Calu3 (cell line): ENCODE measurements at places on chromosomes 4 and X. TPM values are rescaled to one million over a fixed set of nuclear protein-coding genes. Genes with fewer than 3 reads are reported as not detected.
A peak's percentile ranks its signal among the peaks of the same experiment; 100 is the strongest.

DNA sequence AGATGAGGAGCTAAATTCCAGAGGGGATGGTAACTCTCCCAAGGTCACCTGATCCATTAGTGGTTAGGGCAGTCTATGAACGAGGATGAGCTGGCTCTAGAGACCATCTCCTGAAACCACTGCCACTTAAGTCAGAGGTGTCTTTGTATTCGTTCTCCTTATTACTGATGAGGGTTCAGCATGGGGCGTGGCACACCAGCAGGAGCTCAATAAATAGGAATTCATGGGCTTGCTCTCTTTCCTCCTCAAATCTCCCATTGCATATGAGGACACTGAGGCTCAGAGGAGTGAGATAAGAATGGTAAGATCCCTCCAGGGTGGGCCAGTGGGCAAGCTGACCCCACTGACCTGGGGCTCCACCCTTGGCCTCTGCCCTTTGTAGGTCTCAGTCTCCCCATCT, 1.7 kb upstream of the GATA1 start:
- H3K27me3 ChIP-seq = peaks cover 49% of the 10 kb centered on the region
- H3K36me3 ChIP-seq = no peaks in the 10 kb centered on the region
- no peak for DNase-seq

DNA sequence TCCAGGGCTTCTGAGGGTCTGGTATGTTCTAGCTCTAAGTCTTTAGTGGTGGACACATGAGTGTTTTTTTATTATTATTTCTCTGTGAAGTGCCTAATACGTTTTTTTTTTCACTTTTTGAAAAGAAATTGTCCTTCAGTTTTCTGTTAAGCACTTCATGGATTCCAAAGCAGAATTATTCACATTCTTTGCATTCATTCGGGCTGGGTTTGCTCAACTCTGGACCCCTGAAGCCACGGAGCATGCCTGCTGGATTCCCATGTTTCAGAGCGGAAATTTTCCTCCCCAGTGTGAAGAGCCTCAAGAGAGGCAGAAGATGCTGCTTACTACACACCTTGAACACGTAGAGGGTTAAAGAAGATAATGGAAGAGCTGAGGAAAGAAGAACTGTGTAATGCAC, 107.5 kb downstream of the EGF start:
- no peak overlapping the region for H3K4me3 ChIP-seq
- no peaks in the 10 kb centered on the region for H3K27me3 ChIP-seq
- no peaks in the 10 kb centered on the region for H3K36me3 ChIP-seq
- DNase-seq = no peak

DNA sequence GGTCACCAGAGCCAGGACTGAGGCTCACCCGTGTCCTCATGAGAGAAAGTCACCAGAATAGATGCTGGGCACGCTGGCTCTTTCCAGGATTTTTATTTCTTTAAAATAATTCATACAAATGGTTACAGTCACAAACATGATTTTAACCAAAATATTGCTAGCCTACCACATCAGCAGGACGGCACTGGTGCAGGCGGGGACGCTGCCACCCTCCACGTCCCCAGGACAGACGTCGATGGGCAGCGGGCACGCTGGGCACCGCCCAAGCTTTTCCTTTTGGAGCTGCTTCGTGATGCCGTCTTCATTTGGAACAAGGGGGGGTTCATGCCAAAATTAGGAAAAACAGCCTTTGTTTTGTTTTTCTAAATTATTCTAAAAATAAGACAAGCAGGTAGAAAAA, 37.6 kb downstream of the CTBP1 start:
- no peaks in the 10 kb centered on the region for H3K27me3 ChIP-seq
- H3K36me3 ChIP-seq = peaks cover 21% of the 10 kb centered on the region
- no peak overlapping the region for H3K4me3 ChIP-seq
- no peak for DNase-seq
- no peak overlapping the region for H3K27ac ChIP-seq

DNA sequence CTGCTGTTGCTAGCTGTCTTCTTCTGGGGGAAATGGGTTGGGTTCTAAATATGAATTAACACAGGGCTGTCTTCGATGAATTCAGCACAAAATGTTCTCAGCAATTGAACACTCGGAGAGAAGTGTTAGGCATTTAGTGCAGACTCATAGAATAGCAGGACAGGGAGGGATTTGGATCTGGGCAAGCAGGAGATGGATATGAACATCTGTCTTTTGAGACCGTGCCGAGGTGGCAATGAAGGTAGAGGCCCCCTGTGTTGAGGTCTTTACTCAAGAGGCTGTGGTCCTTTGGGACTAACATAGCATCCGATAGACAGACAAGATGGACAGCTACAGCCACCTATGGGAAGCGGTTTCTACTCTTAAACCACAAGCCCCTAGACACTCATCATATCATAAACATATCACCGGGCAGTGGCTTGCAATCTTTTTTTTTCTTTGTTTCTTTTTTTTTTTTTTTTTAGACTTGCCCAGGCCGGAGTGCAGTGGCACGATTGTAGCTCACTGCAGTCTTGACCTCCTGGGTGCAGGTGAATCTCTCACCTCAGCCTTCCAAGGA, 6.7 kb downstream of the CD99 start:
- DNase-seq = no peak
- peak overlapping the region; percentile 8 for H3K4me3 ChIP-seq

GRCh38 chr4:14110407-14110806, 482.9 kb upstream of the BOD1L1 start:
- no peak for DNase-seq
- H3K27ac ChIP-seq = no peak overlapping the region
- H3K36me3 ChIP-seq = no peaks in the 10 kb centered on the region

GRCh38 chrX:1341545-1342184, 5.1 kb downstream of the IL3RA start:
- no peak overlapping the region for H3K27ac ChIP-seq
- DNase-seq = no peak
- no peaks in the 10 kb centered on the region for H3K27me3 ChIP-seq
- no peak overlapping the region for H3K4me3 ChIP-seq
- peaks cover 4% of the 10 kb centered on the region for H3K36me3 ChIP-seq

- no peak overlapping the region for H3K27ac ChIP-seq
- no peak for DNase-seq
- H3K4me1 ChIP-seq = peaks cover 8% of the 10 kb centered on the region
- no peaks in the 10 kb centered on the region for H3K36me3 ChIP-seq
- no peak overlapping the region for H3K4me3 ChIP-seq
- peaks cover 65% of the 10 kb centered on the region for H3K27me3 ChIP-seq
These were observed 86.0 kb downstream of the RTL5 start for GRCh38 chrX:72045552-72046277.

DNA sequence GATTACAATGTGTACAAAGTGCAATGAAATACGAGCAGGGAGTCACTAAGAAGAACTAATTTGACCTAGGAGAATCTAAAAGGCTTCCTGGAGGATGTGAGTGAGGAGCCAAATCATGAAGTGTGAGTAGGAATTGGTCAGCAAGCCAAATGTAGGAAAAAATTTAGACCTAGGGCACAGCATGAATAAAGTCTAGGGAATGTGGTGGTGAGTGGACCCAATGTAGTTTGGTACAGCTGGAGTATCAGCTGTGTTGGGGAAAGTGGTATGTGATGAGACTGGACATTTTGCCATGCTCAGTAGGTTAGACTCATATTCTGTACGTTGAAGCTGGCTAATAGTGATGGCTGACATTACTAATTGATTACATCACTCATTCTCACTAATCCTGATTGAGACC, 191.0 kb downstream of the AFF2 start:
- H3K36me3 ChIP-seq = no peaks in the 10 kb centered on the region
- H3K4me3 ChIP-seq = no peak overlapping the region
- no peaks in the 10 kb centered on the region for H3K4me1 ChIP-seq
- no peak overlapping the region for H3K27ac ChIP-seq
- no peak for DNase-seq

GRCh38 chrX:107522901-107523300, 73.4 kb downstream of the FRMPD3 start:
- no peak overlapping the region for H3K27ac ChIP-seq
- DNase-seq = no peak
- H3K4me3 ChIP-seq = no peak overlapping the region
- no peaks in the 10 kb centered on the region for H3K36me3 ChIP-seq
- H3K27me3 ChIP-seq = peaks cover 60% of the 10 kb centered on the region

DNA sequence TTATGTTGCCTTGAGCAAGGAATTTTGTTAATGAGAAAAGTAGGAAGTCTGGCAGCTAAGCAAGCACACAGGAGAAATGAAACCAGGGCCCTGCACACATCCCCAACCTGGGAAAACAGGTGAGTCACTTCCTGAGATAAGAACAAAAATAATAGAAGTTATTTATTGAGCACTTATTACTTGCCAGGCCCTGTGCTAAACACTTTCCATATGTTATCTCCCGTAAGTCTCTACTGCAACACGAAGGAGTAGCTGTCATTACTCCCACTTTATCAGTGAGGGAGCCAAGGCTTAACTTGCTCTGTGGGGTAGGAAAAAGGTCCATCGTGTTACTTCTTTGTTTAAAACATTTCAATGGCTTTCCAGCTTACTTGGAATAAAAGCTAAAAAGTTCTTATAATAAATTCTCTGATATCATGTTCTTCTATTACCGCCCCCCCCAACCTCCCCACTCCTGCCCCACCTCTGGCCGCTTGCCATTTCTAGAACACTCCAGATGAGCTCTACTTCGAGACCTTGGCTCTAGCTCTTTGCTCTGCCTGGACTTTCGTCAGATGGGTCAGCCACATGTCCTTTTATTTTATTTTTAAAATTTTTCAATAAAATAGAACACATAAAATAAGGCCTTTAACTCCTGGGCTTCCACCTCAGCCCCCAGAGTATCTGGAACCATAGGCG, 36.3 kb upstream of the PLAC8 start:
- H3K36me3 ChIP-seq = no peaks in the 10 kb centered on the region
- no peaks in the 10 kb centered on the region for H3K27me3 ChIP-seq
- peak; percentile 33 for DNase-seq
- H3K27ac ChIP-seq = peak overlapping the region; percentile 90
- H3K4me1 ChIP-seq = peaks cover 21% of the 10 kb centered on the region

DNA sequence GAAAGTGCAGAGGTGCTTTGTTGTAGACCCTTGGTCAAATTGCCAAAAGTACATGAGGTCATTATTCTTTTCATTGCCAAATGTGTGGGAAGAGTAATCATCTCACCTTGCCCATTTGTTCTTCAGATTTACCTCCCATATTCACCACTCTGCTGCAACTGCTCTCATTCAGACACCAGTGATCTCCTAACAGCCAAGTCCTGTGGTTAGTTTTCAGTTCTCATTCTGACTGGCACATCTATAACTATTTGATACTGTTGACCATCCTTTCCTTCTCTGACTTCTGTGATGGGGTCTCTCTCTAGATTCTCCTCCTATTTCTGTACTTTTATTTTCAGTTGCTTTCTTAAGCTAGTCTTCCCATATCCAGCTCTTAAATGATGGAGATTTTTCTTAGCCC, 39.8 kb downstream of the GRIA3 start:
- H3K27me3 ChIP-seq = no peaks in the 10 kb centered on the region
- no peak overlapping the region for H3K4me3 ChIP-seq
- no peaks in the 10 kb centered on the region for H3K36me3 ChIP-seq

DNA sequence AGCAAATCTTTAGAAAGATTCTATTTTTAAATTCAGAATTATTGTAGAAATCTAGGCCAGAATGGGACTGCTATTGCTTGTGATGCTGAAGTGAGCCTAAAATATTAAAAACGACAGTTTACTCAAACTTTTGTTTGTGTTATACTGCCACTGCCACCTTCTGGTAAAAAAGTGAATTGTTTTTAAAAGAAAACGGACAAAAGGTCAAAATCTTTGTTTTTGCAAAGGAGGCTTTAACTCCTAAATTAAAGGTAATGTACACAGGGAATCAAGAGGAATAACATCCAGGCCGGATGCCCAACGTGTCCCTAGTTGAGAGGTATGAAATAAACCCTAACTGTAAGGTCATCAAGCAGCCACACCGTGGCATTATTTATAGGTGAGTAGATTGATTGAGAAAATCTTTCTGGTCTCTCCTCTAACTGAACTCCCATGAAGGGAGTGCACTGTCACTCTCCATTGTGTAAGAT, 338.3 kb upstream of the GALNT7 start:
- no peak for DNase-seq
- no peaks in the 10 kb centered on the region for H3K4me1 ChIP-seq
- H3K27me3 ChIP-seq = no peaks in the 10 kb centered on the region
- no peak overlapping the region for H3K4me3 ChIP-seq
- no peaks in the 10 kb centered on the region for H3K36me3 ChIP-seq

GRCh38 chrX:101931136-101931487, 715 bp downstream of the ZMAT1 start:
- peaks cover 9% of the 10 kb centered on the region for H3K4me1 ChIP-seq
- peak overlapping the region; percentile 78 for H3K27ac ChIP-seq
- peaks cover 14% of the 10 kb centered on the region for H3K36me3 ChIP-seq
- H3K27me3 ChIP-seq = no peaks in the 10 kb centered on the region

GRCh38 chr4:183074288-183074990, 24.6 kb upstream of the WWC2 start:
- no peak for DNase-seq
- H3K27me3 ChIP-seq = no peaks in the 10 kb centered on the region
- no peak overlapping the region for H3K27ac ChIP-seq
- no peaks in the 10 kb centered on the region for H3K36me3 ChIP-seq
- H3K4me3 ChIP-seq = no peak overlapping the region

RPS6KA6 gene
- 3.0 and 3.8 TPM in 2 replicates for total RNA-seq

GC gene
- total RNA-seq = 0.90 and 2.5 TPM in 2 replicates

SHROOM4 gene
- total RNA-seq = 2.7 and 3.2 TPM in 2 replicates

AFM gene
- total RNA-seq = not detected in 2 replicates

UBE2A gene
- total RNA-seq = 64.2 and 65.0 TPM in 2 replicates

NAA11 gene
- not detected in 2 replicates for total RNA-seq
